ENCODE measurements at places on chromosomes 16 and 17. TPM values are rescaled to one million over a fixed set of nuclear protein-coding genes. Genes with fewer than 3 reads are reported as not detected.

The C16orf95 gene
- total RNA-seq = 3.3 TPM

The TEKT5 gene
- total RNA-seq = not detected

The CIITA gene
- total RNA-seq = not detected

The NPIPA7 gene
- total RNA-seq = 0.87 TPM

The IL34 gene
- total RNA-seq = not detected

Measured in PC-3 (cell line).